ENCODE measurements at places on chromosomes 6 and 20. TPM values are rescaled to one million over a fixed set of nuclear protein-coding genes. Genes with fewer than 3 reads are reported as not detected.
A peak's percentile ranks its signal among the peaks of the same experiment; 100 is the strongest.

DNA sequence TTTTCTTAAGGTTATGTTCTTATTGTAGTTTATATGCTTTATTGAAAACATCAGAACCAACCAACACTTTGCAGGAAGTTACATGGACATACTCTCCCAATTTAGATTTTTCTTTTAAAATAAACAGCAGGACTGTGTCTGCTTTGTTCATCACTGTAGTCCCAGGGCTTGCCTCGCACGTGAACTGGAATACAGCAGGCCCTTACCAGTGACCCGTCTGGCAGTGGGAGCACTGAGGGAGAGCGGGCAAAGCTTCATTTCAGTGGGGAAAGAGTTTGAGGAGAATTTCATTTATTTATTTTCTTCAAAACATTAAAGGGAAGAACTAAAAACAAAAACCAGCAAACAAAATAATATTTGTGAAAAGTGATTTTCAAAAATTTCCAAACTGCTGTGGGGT, 230.8 kb downstream of the PAX1 start:
- H3K4me3 ChIP-seq: no peak overlapping the region
- H3K36me3 ChIP-seq: no peaks in the 10 kb centered on the region
- H3K27me3 ChIP-seq: no peaks in the 10 kb centered on the region
- H3K4me1 ChIP-seq: no peaks in the 10 kb centered on the region

- H3K4me1 ChIP-seq: peaks cover 48% of the 10 kb centered on the region
- peak; percentile 77 for DNase-seq
- H3K27me3 ChIP-seq: no peaks in the 10 kb centered on the region
- H3K36me3 ChIP-seq: peaks cover 35% of the 10 kb centered on the region
Observed at GRCh38 chr6:144150710-144151657, 667 bp downstream of the STX11 start.

DNA sequence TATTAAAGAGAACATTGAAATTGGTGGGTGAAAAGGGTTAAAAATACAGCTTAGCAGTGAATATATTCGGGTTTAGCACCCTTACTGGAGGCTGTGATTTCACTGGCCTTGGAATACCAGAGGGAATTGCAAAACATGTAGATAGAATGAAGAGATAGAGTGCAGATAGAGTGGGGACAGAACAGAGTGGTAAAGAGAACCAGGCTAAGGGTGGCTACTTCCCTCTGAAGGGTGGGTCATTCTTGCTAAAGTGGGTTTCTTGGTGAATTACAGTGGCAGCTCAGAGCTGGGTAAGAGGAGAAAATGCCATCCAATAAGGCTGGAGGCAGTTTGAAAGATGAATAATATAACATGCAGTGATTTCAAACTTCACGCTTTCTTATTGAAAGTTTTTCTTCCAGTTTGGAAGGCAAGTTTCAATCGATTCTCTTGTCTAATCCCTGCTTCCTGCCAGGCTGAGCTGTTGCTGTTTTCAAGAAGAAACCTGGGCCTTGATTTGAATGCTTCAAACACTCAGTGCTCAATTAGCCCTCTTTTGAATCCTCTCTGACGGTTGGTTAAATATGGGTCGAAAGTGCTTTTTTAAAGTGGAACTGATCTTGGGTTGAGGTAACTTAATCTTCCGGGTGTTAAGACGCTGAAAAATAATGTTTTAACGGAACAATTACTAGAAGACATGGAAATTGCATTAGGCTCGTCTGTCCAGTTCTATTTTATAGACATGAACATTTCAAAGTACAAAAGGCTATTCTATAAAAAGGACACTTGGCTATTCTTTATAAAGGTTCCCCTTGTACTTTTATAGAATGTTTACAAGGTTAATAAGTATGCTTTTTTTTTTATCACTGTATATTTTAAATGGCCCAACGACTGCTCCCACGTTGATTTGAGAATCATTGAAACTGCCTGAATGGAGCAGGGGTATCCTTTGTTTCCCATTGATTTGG, 203.3 kb downstream of the BCAS1 start:
- H3K27ac ChIP-seq: peak overlapping the region; percentile 80
- peak overlapping the region; percentile 51 for H3K4me3 ChIP-seq
- DNase-seq: no peak
- H3K36me3 ChIP-seq: no peaks in the 10 kb centered on the region
- H3K27me3 ChIP-seq: no peaks in the 10 kb centered on the region

DNA sequence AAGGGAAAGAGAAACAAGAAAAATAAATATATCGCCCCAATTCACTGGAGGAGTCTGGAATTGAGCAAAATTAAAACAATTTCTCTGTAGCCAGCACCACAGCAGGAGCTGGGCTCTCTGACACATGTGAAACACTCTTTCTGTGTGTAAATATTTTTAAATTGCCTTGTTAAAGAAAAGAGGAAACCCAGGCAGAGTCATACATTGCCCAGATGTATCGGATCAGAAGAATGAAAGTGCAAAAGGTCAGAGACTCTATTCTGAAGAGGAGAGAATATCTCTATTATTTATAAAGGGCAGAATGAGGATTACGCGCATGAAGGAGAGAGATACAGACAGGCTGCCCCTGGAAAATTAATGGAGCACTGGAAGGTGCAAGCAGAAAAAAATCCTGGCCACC, 127.0 kb upstream of the MAN1A1 start:
- H3K4me3 ChIP-seq: no peak overlapping the region
- H3K27ac ChIP-seq: no peak overlapping the region
- no peak for DNase-seq
- H3K4me1 ChIP-seq: no peaks in the 10 kb centered on the region
- H3K36me3 ChIP-seq: no peaks in the 10 kb centered on the region
- peaks cover 2% of the 10 kb centered on the region for H3K27me3 ChIP-seq

- H3K4me3 ChIP-seq: no peak overlapping the region
- no peaks in the 10 kb centered on the region for H3K36me3 ChIP-seq
- peaks cover 9% of the 10 kb centered on the region for H3K27me3 ChIP-seq
- no peak overlapping the region for H3K27ac ChIP-seq
- H3K4me1 ChIP-seq: no peaks in the 10 kb centered on the region
Observed at GRCh38 chr6:46605091-46605797, 47.4 kb downstream of the CYP39A1 start.

DNA sequence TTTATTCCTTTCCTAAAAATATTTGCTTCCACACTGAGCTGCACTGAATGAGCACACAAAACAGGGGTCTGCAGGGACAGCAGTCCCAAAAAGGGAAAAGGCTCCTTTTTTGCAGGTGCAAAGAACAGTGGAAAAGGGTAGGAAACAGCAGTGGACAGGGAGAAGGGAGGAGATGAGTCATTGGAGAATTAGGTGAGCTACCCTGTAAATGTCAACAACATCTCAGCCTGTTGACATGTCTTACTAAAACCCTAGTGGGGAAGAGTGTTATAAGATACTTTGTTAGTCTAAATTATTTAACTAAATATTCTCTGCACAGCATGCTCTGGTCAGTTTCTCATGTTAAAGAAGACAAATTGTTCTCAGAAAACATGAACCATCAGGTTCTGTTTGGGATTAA, 151.5 kb upstream of the FBXL4 start:
- H3K27me3 ChIP-seq: peaks cover 14% of the 10 kb centered on the region
- no peaks in the 10 kb centered on the region for H3K36me3 ChIP-seq
- H3K27ac ChIP-seq: no peak overlapping the region
- no peaks in the 10 kb centered on the region for H3K4me1 ChIP-seq
- H3K4me3 ChIP-seq: no peak overlapping the region

GTF2H4 gene
- total RNA-seq: 39.2 TPM

OR2J2 gene
- total RNA-seq: not detected

Data from activated CD4-positive, alpha-beta memory T cell treated with anti-CD3 and anti-CD28 coated beads for 36 hours (primary cell).